ENCODE measurements at places on chromosomes 5 and 9. TPM values are rescaled to one million over a fixed set of nuclear protein-coding genes. Genes with fewer than 3 reads are reported as not detected.

GRCh38 chr9:14209399-14210345 lies 104.3 kb downstream of the NFIB start:
- H3K27me3 ChIP-seq, result no peaks in the 10 kb centered on the region
- no peak for DNase-seq
- H3K4me3 ChIP-seq, result no peak overlapping the region
- no peak overlapping the region for H3K27ac ChIP-seq

GRCh38 chr5:115806986-115807653 lies 9.3 kb downstream of the CDO1 start:
- H3K4me1 ChIP-seq, result no peaks in the 10 kb centered on the region
- H3K27ac ChIP-seq, result no peak overlapping the region
- H3K36me3 ChIP-seq, result peaks cover 6% of the 10 kb centered on the region

- no peak overlapping the region for H3K4me3 ChIP-seq
- H3K36me3 ChIP-seq, result no peaks in the 10 kb centered on the region
Observed at GRCh38 chr5:16568875-16569580, 47.8 kb downstream of the RETREG1 start.

GRCh38 chr5:176447591-176447977 lies 601 bp upstream of the FAF2 start:
- peak overlapping the region; percentile 90 for H3K4me3 ChIP-seq
- no peaks in the 10 kb centered on the region for H3K27me3 ChIP-seq
- peaks cover 14% of the 10 kb centered on the region for H3K4me1 ChIP-seq
- H3K36me3 ChIP-seq, result no peaks in the 10 kb centered on the region
- DNase-seq, result no peak
- peak overlapping the region; percentile 70 for H3K27ac ChIP-seq

GRCh38 chr5:123945548-123945947 lies 433.6 kb downstream of the CSNK1G3 start:
- no peak overlapping the region for H3K27ac ChIP-seq
- no peaks in the 10 kb centered on the region for H3K36me3 ChIP-seq
- H3K4me1 ChIP-seq, result no peaks in the 10 kb centered on the region
- no peak for DNase-seq
- H3K4me3 ChIP-seq, result no peak overlapping the region

DNA sequence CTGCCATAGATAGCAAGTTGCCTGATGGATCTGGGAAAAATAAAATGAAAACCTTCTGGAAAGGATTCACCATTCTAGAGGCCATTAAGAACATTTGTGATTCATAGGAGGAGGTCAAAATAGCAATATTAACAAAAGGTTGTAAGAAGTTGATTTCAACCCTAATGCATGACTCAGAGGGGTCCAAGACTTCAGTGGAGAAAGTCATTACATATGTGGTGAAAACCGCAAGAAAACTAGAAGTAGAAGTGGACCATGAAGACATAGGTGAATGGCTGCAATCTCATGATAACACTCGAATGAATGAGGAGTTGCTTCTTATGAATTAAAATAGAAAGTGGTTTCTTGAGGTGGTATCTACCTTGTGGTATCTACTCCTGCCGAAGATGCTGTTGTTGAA lies 86.6 kb downstream of the GABRA1 start:
- no peak for DNase-seq
- no peaks in the 10 kb centered on the region for H3K4me1 ChIP-seq
- H3K27ac ChIP-seq, result no peak overlapping the region
- H3K27me3 ChIP-seq, result no peaks in the 10 kb centered on the region
- H3K4me3 ChIP-seq, result no peak overlapping the region
- H3K36me3 ChIP-seq, result no peaks in the 10 kb centered on the region

GRCh38 chr9:81080185-81080584 lies 609.2 kb downstream of the TLE1 start:
- no peaks in the 10 kb centered on the region for H3K4me1 ChIP-seq
- no peaks in the 10 kb centered on the region for H3K27me3 ChIP-seq
- H3K4me3 ChIP-seq, result no peak overlapping the region
- no peak overlapping the region for H3K27ac ChIP-seq
- H3K36me3 ChIP-seq, result no peaks in the 10 kb centered on the region

DNA sequence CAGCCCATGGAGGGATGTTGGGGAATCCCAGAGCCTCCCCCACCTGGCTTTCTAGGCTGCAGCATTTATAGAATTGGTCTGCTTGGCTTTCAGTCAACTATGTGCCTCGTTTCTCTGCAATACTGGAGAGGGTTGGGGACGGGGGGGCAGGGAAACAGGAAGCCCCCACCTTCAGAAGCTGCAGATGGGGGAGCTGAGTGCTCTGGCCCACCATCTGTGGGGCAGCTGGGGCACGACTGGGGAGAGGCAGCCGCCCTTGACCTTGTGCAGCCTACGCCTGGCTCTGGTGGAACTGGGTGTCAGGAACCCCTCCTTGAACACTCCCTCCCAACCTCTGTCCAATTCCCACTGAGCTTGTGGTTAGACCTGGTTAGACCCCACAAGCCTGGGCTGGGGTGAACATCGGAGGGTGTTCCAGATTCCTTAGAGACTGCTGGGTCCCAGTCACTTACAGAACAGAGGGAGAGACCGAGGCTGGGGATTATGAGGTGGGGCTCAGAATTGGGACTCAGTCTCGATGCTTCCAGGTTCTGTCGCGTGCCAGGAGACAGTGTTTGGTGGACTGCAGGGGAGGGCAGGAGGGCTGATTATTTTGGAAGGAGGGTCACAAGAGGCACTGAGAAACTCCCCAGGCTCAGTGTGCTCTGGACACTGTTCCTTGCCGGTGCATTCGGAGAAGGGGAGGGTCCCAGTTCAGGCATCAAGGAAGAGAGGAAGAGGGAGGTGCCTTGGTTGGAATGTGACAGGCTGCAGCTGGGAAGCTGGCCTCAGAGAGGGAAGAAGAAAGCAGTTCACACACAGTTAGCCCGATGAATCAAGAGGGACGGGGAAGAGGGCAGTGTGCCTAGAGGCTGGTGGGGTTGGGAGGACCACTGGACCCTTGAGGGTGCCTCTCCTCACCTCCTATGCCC lies 25.6 kb downstream of the COL27A1 start:
- peak; percentile 45 for DNase-seq
- H3K27ac ChIP-seq, result peak overlapping the region; percentile 71
- H3K4me1 ChIP-seq, result peaks cover 51% of the 10 kb centered on the region
- no peaks in the 10 kb centered on the region for H3K27me3 ChIP-seq
- no peak overlapping the region for H3K4me3 ChIP-seq

DNA sequence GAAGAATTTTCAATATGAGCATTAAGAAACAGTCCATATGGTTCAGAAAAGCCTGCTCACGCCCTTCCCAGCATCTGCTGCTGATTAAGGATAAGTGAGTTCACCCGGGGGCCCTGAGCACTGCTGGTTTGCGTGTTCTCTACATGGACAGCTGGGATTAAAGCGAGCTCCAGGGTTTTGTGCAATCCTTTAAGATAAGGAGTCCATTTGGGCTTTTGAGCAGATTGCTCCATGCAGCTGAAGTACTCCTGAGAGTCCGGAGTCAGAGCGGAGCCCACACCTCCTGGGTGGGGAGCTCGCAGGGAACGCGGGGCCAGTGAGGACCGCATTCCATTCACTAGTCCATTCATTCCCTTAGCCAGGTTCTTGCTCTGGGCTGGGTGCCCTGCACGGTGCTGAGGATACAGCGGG lies 149.3 kb upstream of the COL5A1 start:
- DNase-seq, result no peak
- H3K36me3 ChIP-seq, result no peaks in the 10 kb centered on the region
- H3K4me3 ChIP-seq, result no peak overlapping the region
- peaks cover 19% of the 10 kb centered on the region for H3K27me3 ChIP-seq

DNA sequence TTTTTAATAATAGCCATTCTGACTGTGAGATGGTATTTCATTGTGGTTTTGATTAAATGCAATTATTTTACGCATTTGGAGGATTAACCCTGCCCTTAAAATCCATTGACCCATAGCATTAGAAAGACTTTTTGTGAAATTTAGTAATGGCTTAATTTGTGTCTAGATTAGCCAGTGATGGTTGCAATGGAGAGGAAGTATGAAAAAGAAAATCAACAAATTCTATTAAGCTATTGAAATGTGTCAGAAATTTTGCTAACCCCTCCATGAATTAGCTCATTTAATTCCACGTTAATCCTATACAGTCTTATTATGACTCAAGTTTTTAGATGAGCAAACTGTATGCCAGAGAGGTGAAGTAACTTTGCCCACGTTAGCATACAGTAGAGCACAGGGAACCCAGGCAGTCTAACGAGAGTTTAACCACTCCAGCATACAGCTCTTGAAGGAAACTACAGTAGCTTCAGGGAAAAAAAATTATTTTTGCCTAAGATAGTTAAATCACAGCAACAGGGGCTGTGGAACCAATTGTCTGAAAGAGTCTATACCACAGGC lies 158.2 kb upstream of the PPP2R2B start:
- no peak overlapping the region for H3K4me3 ChIP-seq
- no peaks in the 10 kb centered on the region for H3K27me3 ChIP-seq
- no peak overlapping the region for H3K27ac ChIP-seq
- no peaks in the 10 kb centered on the region for H3K36me3 ChIP-seq
- DNase-seq, result no peak

DNA sequence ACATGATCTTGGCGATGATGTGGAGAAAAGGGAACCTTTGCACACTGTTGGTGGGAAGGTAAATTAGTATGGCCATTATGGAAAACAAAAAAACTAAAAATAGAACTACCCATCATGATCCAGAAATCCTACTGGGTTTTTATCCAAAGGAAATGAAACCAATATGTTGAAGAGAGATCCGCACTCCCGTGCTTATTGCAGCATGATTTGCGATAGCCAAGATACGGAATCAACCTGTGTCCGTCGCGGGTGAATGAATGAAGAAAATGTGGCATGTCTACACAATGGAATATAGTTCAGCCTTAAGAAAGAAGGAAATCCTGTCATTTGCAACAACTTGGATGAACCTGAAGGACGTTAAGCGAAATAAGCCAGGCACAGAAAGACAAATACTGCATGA lies 84.5 kb downstream of the TTLL11 start:
- no peaks in the 10 kb centered on the region for H3K36me3 ChIP-seq
- H3K4me3 ChIP-seq, result no peak overlapping the region
- peaks cover 14% of the 10 kb centered on the region for H3K4me1 ChIP-seq
- no peaks in the 10 kb centered on the region for H3K27me3 ChIP-seq

DNA sequence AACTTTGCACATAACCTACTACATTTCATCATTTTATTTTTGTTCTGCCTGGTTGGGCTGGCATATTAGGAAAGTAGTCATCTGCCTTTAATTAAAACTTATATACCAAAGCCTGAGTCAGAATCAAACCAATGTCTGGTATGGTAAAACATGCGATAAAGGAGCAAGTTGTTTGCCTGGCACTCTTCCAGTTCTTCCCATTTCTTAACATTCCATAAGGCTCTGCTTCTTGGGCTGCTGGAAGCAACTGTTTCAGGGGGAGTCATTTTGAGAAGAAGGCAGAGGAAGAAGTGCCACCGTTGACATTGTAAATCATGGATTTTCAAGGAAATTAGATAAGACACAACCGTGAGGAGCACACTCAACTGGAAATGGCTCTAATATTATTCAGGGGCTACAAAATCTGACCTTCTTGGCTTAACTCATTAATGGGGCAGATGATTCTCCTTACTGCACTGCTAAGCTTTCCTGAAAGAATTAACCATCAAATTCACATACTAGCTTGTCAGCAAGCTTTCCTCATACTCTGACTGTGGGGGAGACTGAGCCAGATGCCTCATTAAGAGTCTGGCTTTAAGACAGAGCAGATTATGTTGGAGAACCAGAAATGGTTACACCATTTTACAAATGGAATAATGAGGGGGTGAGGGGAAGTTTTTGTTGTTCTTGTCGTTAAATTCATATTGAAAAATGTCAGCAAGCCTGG lies 391.0 kb downstream of the TMEM232 start:
- H3K4me1 ChIP-seq, result no peaks in the 10 kb centered on the region
- no peak for DNase-seq
- no peak overlapping the region for H3K27ac ChIP-seq
- H3K4me3 ChIP-seq, result no peak overlapping the region
- H3K27me3 ChIP-seq, result no peaks in the 10 kb centered on the region

DNA sequence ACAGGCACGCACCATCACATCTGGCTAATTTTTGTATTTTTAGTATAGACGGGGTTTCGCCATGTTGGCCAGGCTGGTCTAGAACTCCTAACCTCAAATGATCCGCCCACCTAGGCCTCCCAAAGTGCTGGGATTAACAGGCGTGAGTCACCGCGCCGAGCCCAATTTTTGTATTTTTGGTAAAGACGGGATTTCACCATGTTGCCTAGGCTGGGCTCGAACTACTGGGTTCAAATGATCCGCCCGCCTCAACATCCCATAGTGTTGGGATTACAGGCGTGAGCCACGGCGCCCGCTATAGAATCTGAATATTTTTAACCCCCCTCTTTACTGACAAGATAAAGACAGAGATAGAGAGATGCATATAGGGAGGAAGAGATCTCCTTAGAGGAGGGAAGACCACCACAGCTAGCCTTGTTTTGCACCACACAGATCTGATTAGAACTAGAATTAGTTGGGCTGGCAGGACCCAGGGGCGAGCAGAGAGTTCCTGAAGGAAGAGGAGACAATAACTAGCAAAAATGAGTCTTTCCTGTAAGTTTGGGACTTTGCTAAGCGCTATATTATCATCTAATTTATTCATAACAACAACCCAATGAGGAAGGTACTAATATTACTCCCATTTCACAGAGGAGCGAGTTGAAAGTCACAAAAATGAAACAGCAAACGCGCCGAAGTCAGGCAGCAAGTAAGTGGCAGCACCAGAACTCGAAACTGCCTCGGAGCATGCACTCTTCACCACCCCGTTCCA lies 1.5 kb upstream of the ANKHD1 start:
- H3K4me1 ChIP-seq, result peaks cover 32% of the 10 kb centered on the region
- no peak for DNase-seq
- H3K27ac ChIP-seq, result peak overlapping the region; percentile 92

DNA sequence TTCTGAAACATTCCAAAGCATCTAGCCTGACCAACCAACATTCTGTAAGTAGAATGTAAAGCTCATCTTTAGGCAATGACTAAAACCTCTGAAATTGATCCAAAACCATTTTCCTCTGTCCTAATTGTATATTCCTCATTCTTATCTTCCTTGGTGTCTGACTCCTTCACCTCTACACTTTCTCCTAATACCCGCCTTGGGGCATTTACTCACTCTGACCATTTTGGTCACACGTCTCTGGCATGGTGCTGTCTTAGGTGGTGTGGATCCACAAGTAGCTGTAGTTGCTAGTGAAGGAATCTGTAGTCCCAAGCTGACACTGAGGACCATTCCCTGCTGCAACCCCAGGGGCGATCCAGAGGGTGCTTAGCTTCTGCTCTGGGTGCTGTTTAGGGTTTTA lies 40.8 kb upstream of the LMNB1 start:
- no peaks in the 10 kb centered on the region for H3K36me3 ChIP-seq
- no peaks in the 10 kb centered on the region for H3K4me1 ChIP-seq
- no peak overlapping the region for H3K27ac ChIP-seq
- H3K4me3 ChIP-seq, result no peak overlapping the region
- H3K27me3 ChIP-seq, result no peaks in the 10 kb centered on the region

DNA sequence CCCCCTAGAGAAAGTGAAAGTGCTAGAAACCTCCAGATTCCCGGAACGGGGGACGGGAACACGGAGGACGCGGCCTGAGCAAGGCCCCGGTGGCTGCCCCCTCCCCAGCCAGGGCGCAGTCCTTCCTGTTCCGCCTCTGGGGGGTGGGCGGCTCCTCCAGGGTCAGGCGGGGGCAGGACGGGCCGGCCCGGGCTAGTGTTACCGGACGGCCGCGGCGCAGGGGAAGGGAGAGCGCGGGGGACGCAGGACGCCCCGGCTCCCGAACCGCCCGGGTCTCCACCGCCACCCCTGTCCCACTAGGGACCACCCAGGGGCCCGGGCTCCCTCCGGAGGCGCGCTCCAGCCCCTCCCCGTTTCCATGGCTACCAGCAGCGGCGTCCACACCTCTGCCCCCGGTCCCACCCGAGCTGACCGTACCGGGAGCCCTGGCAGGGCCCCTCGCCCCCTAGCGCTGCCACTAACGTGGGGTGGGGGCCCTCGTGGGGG lies 579 bp downstream of the SLC12A7 start:
- DNase-seq, result peak; percentile 81
- H3K4me1 ChIP-seq, result peaks cover 42% of the 10 kb centered on the region

Gene DIRAS2
- total RNA-seq, result 0.09 TPM

Gene F2RL1
- total RNA-seq, result 2.8 TPM

Gene CCDC183
- 1.3 TPM for total RNA-seq

Gene FCN2
- not detected for total RNA-seq

Gene ANAPC2
- total RNA-seq, result 14.3 TPM

Gene MARCOL
- not detected for total RNA-seq
